ENCODE measurements at places on chromosomes 3 and 15.

DNA sequence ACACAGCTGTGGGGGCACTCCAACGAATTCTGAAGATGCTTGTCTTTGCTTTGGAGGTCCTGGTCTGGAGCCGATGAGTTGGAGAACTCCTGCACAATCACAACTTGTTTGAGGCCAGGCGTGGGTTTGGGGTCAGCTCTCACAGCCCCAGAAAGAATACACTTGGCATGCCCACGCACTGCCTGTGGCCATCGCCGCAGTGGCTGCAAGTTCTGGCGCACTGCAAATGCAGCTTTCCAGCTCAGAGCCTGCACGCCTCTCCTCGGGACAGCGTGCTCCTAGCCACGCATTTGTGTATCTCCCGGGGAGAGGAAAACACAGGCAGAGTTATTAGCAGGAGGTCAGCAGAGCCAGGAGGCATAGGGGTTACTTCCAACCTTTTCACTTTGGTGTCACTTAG lies 282.7 kb downstream of the ADAMTS17 start:
- DNase-seq, result no peak

GRCh38 chr3:142027300-142027699 lies 122.0 kb downstream of the TFDP2 start:
- DNase-seq, result no peak

DNA sequence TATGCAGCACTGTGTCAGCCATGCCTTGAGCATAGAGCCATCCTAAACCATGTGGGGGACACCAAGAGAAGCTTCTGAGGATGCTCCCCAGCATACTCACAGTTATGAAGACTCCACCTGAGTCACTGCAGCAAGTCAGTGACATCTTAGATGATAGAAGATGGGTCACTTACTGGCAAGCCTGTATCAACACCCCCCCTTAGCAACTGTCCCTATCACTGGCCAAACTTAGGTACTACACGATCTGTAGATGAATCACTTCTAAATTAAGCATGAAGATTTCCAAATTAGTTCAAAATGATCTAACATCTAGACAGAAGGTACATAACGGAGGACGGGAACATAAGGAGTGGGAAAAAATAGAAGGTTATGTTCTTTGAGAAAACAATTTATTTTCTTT lies 13.2 kb upstream of the LMCD1 start:
- no peak for DNase-seq

GRCh38 chr3:126616931-126617330 lies 38.0 kb downstream of the TXNRD3 start:
- DNase-seq, result no peak

DNA sequence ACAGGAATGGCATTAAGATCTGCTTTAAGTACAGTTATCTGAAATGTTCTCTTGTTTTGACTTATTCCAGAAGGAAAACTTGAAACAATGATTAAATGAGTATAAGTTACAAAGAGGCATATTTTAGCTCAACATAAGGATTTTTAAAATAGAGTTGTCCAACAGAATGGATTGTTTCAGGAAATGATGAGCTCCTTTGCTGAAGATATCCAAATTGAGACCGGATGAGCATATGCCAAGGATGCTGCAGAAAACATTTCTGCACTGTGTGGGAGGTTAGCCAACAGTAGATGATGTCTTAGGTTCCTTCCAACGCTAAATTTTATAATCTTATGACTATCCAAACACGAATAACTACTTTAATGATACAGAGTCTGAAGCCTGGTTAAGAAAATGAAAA lies 226.5 kb upstream of the NANOGP8 start:
- DNase-seq, result no peak

- DNase-seq, result no peak
Observed at GRCh38 chr3:146823622-146824021, 218.5 kb upstream of the PLSCR5 start.

- no peak for DNase-seq
Observed at GRCh38 chr3:195543500-195544229, 540 bp upstream of the PPP1R2 start.

DNA sequence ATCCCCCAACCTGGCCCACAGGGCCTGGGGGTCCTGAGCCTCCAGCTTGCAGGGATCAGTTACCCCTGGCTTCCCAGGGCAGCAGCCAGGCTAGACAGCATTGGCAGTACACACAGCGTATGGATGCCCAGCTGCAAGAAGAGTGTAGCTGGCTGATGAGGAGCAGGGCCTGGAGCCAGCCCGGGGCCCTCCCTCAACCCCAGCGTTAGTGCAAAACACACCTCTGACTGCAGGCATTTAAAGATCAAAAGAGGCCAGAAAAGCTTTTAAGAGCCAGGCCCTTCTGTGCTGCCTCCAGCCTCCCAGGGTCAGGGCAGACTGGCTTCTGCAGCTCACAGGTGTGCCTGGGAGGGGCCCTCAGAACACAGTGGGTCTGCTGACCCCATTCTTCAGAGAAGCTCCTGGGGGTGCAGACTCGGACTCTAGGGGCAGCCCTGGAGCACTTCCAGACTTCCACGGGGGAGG lies 110.6 kb downstream of the ETFA start:
- DNase-seq, result no peak

- DNase-seq, result no peak
Observed at GRCh38 chr3:153820035-153820434, 301.2 kb upstream of the ARHGEF26 start.
